Chondrocyte (in vitro differentiated cells): ENCODE measurements at places on chromosomes 5 and 9. TPM values are rescaled to one million over a fixed set of nuclear protein-coding genes. Genes with fewer than 3 reads are reported as not detected.

DNA sequence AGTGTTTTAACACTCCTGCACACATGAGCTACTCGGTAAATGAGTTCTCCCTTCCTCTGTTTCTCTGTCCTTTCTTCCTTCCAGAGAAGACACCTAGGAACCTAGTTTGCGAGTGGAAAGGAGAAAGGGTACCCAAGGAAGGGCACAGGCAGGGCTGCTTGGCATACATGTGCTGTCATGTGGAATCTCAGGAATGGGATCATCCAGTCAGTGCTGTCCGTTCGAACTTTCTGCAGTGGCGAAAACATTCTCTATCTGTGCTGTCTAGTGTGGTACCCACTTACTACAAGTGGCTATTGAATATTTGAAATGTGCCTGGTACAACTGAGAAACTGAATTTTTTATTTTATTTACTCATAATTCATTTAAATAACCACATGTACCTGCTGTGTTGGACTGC is 28.0 kb downstream of the NLN start:
- no peak for DNase-seq

Gene C5orf58
- total RNA-seq = not detected in 3 replicates

GRCh38 chr5:151600069-151600665 is 9.0 kb upstream of the FAT2 start:
- DNase-seq = no peak

GRCh38 chr5:107670932-107671741 is at the start of gene EFNA5:
Gene EFNA5 (minus strand): TSS chr5:107670937.
- DNase-seq = no peak

DNA sequence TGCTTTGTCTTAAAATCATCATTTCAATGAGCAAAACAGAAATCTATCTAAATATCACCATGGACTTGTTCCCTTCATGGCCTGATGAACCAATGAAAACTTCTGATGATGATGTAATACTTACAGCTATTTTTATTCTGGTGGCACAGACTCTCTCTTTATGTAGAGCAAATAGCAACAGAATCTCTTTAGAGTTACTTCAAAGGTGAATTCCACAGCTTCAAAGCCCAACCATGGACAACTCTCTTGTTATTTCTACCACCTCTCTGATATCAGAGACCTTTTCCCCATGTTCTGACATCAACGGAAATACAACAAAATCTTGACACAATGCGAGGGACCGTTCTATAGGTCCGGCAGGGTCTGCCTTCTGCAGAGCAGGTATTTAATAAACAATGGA is 70.1 kb downstream of the RETREG1 start:
- no peak for DNase-seq

DNA sequence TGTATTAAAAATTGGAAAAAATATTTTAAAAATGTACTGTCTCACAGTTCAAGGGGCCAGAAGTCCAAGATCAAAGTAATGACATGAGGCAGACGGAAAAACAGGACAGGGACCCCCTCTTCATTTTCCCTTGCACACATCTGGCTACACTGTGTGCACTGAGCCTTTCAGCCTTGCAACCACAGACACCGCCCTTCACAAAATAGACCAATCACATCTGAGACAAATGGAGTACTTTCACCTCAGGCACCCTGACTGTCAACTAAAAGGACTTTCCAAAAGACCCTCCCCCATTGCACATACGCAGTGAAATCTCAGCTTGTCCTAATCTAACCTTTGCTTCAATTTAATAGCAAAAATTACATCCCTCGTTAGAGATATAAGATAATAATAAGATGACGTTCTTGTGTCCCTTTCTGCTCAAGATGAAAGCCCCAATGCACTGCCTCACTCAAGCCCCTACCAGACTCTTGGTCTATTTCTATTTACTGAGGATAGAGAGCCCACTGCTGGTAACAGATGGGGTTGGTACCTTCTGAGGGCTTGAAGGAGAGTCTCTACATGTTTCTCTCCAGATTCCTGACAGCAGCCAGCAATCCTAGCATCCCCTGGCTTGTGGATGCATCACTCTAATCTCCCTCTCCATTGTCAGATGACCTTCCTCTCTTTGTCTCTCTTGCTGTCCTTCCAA is 514.8 kb upstream of the ADAMTS16 start:
- DNase-seq = no peak

Gene ENHO
- 0.97 to 1.6 TPM (median 1.3 TPM) in 3 replicates for total RNA-seq
